Right ventricle myocardium inferior (tissue), 1 donor: ENCODE measurements at places on chromosomes 11 and 22.

DNA sequence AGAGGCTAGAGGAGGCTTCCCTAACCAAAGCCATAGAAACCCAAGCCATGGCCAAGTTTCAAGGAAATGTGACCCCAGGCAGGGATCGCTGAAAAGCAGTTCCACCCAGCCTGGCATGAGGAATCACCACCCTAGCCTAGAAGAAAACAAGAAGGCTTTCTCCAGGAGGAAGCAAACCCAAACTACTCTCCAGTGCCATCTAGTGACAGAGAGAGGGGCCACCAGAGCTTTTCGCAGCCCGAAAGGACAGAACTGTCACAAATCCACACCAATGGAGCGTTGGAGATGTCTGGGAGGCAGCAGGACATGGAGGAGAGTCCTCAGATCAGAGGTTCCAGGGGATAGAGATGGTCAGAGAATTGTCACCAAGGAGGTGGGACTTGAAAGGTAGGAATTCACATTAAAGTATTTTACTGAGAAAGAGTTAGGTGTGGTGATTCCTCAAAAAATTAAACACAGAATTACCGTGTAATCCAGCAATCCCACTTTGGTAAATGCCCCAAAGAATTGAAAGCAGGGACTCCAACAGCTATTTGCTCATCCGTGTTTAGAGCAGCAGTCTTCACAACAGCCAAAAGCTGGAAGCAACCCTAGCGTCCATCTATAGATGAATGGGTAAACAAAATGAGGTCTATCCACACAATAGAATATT is 67.3 kb upstream of the NUP50 start:
- DNase-seq, result no peak

DNA sequence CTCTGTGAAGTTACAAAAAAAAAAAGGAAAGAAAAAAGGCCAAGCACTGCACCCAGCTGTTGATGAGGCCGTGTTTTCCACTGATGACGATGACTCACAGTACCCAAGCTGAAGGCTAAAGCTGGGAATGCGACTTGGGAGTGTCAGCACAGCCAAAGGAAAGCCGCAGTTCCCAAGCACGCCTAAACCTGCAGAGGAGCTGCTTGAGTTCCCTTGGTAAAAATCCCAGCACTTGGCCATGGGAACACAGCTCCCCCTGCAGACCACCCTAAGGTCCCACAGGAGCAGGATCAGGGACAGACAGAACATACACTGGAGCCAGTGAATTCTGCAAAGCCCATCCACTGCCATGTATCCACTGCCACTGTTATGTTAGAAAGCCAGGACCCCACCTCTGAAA is 39.9 kb downstream of the SERGEF start:
- DNase-seq, result no peak

- no peak for DNase-seq
These were observed 10.0 kb upstream of the TMA7B start for GRCh38 chr22:39949964-39950737.

- no peak for DNase-seq
These were observed 22.6 kb upstream of the SOX6 start for GRCh38 chr11:16378906-16379305.

DNA sequence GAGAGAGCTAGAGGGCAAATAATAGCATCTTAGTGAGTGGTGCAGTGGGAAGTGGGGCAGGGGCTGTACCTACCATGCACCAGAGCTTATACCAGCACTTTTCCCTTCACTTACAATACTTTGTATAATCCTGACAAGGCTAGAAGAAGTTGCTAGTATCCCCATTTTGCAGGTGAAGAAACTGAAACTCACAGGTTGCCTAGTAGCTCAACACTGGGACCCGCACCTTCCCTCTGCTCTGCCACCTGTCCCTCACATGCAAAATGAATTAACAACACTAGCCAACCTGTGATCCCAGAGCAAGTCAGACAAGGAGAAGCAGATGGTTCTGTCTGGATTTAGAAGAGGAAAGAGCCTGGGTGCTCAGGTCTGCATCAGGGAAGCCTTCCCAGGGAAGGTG is 510.4 kb downstream of the BUD13 start:
- no peak for DNase-seq

DNA sequence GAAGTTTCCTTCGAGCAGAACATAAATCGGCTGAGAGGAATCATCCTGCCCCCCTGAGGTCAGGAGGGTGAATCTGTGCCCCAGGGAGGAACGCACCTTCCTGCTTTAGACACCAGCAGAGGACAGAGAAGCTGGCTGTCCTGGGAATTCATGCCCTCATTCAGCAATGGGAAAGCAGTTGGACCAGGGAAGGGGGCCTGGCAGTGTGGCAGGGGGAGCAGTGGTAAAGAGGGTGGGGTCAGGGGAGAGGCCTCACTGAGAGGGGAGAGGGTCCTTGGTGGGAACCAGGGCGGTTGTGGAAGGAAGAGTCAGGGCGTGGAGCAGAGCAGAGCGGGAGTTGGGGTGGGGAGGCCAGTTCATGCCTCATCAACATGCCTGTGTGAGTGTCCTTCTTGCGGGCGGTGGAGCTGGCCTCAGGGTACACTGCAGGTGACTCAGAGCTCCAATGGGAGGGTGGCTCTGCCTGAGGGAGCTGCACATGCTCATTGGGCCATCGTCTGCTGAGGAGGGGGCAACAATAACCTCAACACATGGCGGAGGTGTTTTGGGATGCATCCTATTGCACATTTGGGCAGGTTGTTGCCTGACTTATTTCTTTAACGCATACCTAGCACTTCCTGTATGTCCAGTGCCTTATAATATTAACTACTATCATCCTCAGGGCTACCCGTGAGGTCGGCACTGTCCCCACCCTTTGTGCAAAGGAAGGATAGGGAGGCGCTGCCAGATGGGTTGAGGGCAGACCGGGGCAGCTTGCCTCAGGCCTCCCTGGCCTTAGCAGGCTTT is 23.2 kb downstream of the MED15 start:
- no peak for DNase-seq

DNA sequence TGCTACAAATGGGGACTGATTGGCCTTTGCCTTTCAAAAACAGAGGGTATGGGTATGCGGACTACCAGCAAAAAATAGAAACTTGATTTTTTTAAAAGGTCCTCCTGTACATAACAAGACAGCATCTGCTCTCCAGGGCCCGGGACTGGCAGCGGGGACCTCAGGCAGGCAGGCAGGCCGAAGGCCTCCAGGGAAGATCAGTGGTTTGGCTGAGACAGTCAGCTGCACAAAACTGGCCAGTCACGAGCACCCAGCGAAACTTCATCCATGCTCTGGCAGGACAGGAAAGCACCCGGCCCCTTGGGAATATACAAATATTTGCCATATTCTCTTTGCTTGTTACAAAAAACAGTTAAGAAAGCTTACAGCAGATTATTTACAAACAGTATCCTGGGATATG is 11.0 kb downstream of the RPL27A start:
- no peak for DNase-seq

- no peak for DNase-seq
These were observed 43.0 kb upstream of the CCDC134 start for GRCh38 chr22:41757502-41757901.
